Adrenal gland (tissue), 19 donors: ENCODE measurements at places on chromosomes 5 and 9. TPM values are rescaled to one million over a fixed set of nuclear protein-coding genes. Genes with fewer than 3 reads are reported as not detected.

The CAPSL gene
- not detected for total RNA-seq

The PCDHB15 gene
- total RNA-seq = 1.00 TPM

The PCDHB16 gene
- 1.3 TPM for total RNA-seq

The CATSPER3 gene
- total RNA-seq = 0.50 TPM

The ANGPTL2 gene
- total RNA-seq = 25.4 TPM

The TMEM174 gene
- total RNA-seq = not detected

The FCN2 gene
- total RNA-seq = 39.0 TPM

The PCDHGA5 gene
- total RNA-seq = 4.5 TPM

The SLC6A19 gene
- not detected for total RNA-seq

DNA sequence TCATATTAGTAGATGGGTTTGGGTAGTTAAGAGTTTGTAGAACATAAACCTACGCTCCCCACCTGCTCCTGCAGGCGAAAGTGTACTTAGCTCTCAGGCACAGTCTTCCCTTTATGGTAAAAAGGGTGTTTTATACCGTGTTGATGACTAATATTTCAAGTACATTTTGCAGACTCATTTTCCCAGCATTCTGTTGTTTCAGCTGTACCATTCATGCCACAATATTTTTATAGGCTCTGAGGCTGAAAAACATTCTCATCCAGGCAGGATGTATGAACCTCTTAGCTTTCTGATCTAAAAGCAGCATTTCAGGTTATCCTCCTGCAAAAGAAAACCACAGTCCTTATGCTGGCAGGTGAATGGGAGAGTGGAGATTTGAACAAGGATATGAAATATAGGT, 231.4 kb downstream of the NR2F1-AS1 start:
- no peak overlapping the region for H3K27ac ChIP-seq
- no peak overlapping the region for H3K4me3 ChIP-seq
- H3K36me3 ChIP-seq = no peaks in the 10 kb centered on the region
- peaks cover 7% of the 10 kb centered on the region for H3K27me3 ChIP-seq

DNA sequence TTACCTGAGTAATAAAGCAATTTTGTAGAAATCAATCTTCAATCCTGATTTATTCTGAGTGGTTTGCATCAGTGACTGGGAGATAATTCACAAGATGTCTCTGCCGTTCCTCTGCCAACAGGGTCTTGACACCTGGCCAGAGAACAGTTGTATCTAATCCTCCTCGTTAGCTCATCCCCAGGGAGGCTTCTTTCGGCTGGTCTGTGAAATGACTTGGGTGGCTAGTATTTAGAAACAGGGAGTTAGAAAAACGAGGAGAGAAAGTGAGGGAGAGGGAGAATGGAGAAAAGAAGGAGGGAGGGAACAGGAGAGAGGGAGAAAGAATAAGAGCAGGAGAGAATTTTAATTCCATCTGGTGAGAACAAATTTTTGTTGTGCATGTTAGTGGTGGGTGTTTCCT, 600.2 kb upstream of the TLE4 start:
- H3K4me1 ChIP-seq = no peaks in the 10 kb centered on the region
- H3K27me3 ChIP-seq = no peaks in the 10 kb centered on the region
- H3K4me3 ChIP-seq = no peak overlapping the region
- no peak overlapping the region for H3K27ac ChIP-seq

DNA sequence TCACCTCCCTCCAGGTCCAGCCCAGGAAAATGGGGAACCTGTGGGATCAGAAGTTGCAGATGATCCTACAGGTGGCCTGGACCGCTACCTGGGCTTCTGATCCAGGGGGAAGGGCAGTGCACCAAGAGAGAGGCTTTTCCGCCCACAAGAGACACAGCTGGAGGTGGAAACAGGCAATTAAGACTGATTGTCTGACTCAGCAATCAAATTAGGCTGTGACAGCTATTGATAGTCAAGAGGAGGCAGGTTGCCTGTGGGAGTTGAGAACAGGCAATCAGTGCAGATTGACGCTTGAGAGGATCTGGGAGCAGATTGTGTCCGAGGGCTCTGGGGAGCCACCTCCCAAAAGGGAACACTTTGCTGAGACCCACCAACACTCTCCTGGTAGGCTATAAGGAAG, 71.1 kb upstream of the SLC44A1 start:
- no peak overlapping the region for H3K27ac ChIP-seq
- no peaks in the 10 kb centered on the region for H3K36me3 ChIP-seq
- no peaks in the 10 kb centered on the region for H3K27me3 ChIP-seq
- H3K4me3 ChIP-seq = no peak overlapping the region

- H3K27me3 ChIP-seq = no peaks in the 10 kb centered on the region
- H3K4me3 ChIP-seq = no peak overlapping the region
- H3K36me3 ChIP-seq = no peaks in the 10 kb centered on the region
- H3K4me1 ChIP-seq = peaks cover 39% of the 10 kb centered on the region
Measured at GRCh38 chr5:52867809-52868208, 80.1 kb downstream of the ITGA1 start.

- H3K4me3 ChIP-seq = peak overlapping the region; percentile 76
- no peak overlapping the region for H3K27ac ChIP-seq
- H3K4me1 ChIP-seq = peaks cover 20% of the 10 kb centered on the region
- no peaks in the 10 kb centered on the region for H3K27me3 ChIP-seq
- H3K36me3 ChIP-seq = no peaks in the 10 kb centered on the region
Measured at GRCh38 chr5:150671509-150672236, 10.6 kb downstream of the MYOZ3 start.

DNA sequence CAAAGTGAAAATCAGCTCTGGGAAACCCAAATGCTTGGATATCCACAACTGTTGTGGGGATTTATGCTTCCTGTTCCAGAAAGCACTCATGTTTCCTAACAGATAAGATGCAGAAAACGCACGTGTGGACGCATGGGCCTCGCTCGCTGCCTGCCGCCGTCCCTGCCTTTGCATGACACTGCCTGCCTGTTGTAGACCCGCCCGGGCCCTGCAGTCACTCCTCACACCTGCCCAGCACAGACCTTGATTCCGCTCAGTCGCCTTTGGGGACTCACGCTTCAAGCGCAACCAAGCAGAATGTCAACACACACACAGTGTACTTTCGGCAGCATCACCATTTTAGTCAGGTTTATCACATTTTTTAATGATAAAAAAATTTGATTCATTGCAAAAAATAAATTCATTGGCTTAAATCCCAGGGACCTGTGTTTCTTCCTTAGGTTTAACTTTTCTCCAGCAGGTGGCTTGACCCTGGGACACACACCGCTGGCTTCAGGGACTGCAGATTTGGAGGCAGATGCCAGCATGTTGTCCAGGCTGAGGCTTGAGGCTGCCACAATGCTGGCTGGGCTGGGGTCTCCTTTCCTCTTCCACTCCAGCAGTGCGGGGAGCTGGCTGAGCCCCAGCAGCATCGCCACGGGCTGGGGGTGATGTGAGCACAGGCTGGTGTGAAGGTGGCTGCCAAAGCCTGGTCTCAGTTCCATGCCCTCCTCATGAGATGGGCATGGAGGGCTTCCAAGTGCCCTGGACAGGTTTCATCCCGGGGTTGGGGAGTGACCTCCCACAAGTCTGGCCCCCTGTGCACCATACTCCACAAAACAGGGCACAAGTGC, 416.9 kb upstream of the IRX4 start:
- no peak for DNase-seq
- no peak overlapping the region for H3K27ac ChIP-seq
- no peak overlapping the region for H3K4me3 ChIP-seq
- H3K27me3 ChIP-seq = no peaks in the 10 kb centered on the region
- no peaks in the 10 kb centered on the region for H3K4me1 ChIP-seq
- H3K36me3 ChIP-seq = no peaks in the 10 kb centered on the region

DNA sequence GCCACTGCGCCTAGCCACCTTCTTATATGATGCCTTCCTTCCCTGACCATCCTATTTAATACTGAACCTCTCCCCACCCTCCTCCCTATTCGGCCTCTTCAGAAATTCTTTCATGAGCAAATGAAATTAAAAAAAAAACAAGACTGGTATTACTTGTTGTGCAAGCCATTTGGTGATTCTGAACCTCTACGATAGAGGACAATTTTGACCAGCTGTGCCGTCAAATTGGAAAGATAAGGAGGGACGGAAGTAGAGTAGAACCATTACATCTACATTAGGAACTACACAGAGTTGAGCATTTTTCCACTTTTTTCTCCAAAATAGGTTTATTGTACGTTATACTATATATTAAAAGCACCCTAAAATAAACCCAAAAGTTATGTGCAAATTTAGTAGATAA, 2.9 kb downstream of the DHX29 start:
- H3K27ac ChIP-seq = no peak overlapping the region
- no peak for DNase-seq
- no peaks in the 10 kb centered on the region for H3K36me3 ChIP-seq
- H3K27me3 ChIP-seq = no peaks in the 10 kb centered on the region
- no peak overlapping the region for H3K4me3 ChIP-seq

DNA sequence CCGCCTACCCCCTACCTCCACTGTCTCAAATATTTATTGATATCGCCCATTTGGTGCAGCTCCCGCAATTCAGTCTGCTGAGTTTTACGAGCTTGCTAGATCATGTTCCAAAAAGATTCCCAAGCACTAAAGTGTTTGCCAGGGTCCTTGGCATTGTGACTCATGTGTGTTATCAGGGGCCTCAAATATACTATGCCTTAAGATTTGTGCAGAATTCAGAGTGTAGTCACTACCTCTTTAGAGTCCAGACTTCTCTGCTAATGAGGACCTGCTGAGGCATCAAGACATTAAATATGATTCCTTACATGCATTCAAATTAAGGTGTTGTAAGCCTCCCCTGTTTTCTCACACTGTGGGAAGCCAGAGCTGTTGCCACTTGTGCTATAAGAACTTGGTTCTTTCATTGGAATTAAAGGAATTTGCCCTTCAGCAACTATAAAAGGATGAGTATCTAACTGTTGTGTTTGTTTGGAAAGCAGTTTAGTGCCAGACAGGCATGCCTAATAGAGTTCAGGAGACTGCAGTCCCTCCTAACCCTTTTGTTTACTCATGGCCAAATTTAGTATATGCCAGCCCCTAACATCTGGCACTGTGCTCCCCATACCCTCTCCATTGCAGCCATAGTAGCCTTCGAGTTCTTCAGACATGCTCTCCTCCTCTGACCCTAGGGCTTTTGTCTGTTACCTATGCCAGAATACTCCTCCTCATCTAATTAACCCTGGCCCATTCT, 316.4 kb downstream of the NR3C1 start:
- DNase-seq = no peak
- H3K27me3 ChIP-seq = no peaks in the 10 kb centered on the region
- H3K4me1 ChIP-seq = peaks cover 4% of the 10 kb centered on the region
- no peak overlapping the region for H3K4me3 ChIP-seq

GRCh38 chr5:24649531-24649930, 4.8 kb upstream of the CDH10 start:
- no peak overlapping the region for H3K4me3 ChIP-seq
- DNase-seq = no peak
- peaks cover 13% of the 10 kb centered on the region for H3K27me3 ChIP-seq
- H3K4me1 ChIP-seq = no peaks in the 10 kb centered on the region
- no peak overlapping the region for H3K27ac ChIP-seq

- no peak overlapping the region for H3K27ac ChIP-seq
- no peak for DNase-seq
- peaks cover 4% of the 10 kb centered on the region for H3K27me3 ChIP-seq
- H3K4me3 ChIP-seq = no peak overlapping the region
- H3K4me1 ChIP-seq = no peaks in the 10 kb centered on the region
- H3K36me3 ChIP-seq = no peaks in the 10 kb centered on the region
Measured at GRCh38 chr5:174607916-174608315, 116.5 kb upstream of the MSX2 start.

GRCh38 chr5:171166766-171167165, 142.3 kb upstream of the TLX3 start:
- no peaks in the 10 kb centered on the region for H3K36me3 ChIP-seq
- H3K27me3 ChIP-seq = no peaks in the 10 kb centered on the region
- DNase-seq = no peak
- H3K4me1 ChIP-seq = no peaks in the 10 kb centered on the region
- no peak overlapping the region for H3K27ac ChIP-seq
- no peak overlapping the region for H3K4me3 ChIP-seq

- DNase-seq = no peak
- H3K36me3 ChIP-seq = no peaks in the 10 kb centered on the region
Measured at GRCh38 chr9:81824802-81825730, 103.2 kb upstream of the SPATA31D4 start.

- H3K27me3 ChIP-seq = no peaks in the 10 kb centered on the region
- H3K4me1 ChIP-seq = no peaks in the 10 kb centered on the region
- no peak overlapping the region for H3K27ac ChIP-seq
- no peak for DNase-seq
Measured at GRCh38 chr9:120152295-120152694, 427.7 kb downstream of the CDK5RAP2 start.

GRCh38 chr9:129571298-129572051, 49.4 kb downstream of the C9orf50 start:
- peak; percentile 75 for DNase-seq
- no peaks in the 10 kb centered on the region for H3K27me3 ChIP-seq
- H3K4me1 ChIP-seq = peaks cover 31% of the 10 kb centered on the region
- H3K4me3 ChIP-seq = no peak overlapping the region

- no peaks in the 10 kb centered on the region for H3K36me3 ChIP-seq
- no peaks in the 10 kb centered on the region for H3K4me1 ChIP-seq
- H3K27ac ChIP-seq = no peak overlapping the region
- H3K4me3 ChIP-seq = no peak overlapping the region
Measured at GRCh38 chr9:117046666-117047327, 359.7 kb downstream of the TRIM32 start.

DNA sequence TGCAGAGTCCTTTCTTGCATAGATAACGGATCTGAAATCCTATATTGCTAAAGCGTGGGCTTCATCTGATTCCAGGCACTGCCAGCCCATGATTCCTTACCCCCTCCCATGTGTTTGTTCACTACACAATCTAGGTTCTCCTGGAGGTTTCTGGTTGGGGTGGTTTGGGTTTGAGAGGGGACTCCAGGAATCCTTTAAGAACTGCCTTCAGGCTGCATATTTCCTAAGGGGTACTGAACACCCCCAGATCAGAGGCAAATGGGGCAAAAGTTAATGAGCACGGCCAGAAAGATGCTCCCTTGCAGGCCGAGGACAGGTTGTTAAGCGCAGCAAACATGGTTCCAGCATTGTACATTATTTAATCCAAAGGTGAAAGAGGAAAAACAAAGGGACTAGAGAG, 9.9 kb downstream of the NR2F1 start:
- H3K36me3 ChIP-seq = peaks cover 9% of the 10 kb centered on the region
- H3K27ac ChIP-seq = no peak overlapping the region
- H3K27me3 ChIP-seq = no peaks in the 10 kb centered on the region
- peak overlapping the region; percentile 36 for H3K4me3 ChIP-seq
- peaks cover 2% of the 10 kb centered on the region for H3K4me1 ChIP-seq

DNA sequence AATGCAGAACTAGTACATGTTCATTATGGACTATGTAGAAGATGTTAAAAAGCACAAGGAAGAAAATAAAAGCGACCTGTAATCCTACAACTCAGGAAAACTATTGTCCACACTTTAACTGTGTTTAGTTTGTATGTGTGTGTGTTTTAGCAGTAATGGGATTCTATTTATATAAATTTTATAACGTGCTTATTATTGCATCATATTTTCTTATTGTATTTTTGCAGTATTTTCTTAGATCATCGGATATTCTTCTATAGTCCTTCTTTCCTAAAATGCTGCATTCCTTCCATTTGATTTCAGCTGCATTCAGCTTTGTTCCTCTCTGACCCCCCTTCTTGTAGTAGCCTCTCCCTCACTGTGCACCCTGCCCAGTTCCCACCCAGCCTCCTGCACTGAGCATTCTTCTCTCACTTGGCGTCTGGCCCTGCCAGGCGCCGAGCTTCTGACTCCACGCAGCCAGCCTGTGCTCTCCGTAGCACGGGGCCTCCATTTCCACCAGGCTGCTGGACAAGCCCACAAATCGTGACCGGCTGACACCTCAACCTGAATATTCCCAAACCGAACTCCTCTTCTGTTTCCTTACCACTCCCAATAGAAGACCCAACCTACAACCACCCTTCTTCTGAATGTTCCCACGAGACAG, 39.9 kb downstream of the MVB12B start:
- H3K27ac ChIP-seq = no peak overlapping the region
- no peak for DNase-seq
- H3K4me3 ChIP-seq = no peak overlapping the region
- no peaks in the 10 kb centered on the region for H3K4me1 ChIP-seq
- H3K36me3 ChIP-seq = no peaks in the 10 kb centered on the region
- no peaks in the 10 kb centered on the region for H3K27me3 ChIP-seq
